ENCODE measurements at places on chromosomes 16 and 17.

GRCh38 chr17:78523934-78524655 lies 53.1 kb downstream of the DNAH17 start:
- DNase-seq: peak; percentile 26

- DNase-seq: no peak
These were observed 59.2 kb downstream of the SRL start for GRCh38 chr16:4182581-4183236.

DNA sequence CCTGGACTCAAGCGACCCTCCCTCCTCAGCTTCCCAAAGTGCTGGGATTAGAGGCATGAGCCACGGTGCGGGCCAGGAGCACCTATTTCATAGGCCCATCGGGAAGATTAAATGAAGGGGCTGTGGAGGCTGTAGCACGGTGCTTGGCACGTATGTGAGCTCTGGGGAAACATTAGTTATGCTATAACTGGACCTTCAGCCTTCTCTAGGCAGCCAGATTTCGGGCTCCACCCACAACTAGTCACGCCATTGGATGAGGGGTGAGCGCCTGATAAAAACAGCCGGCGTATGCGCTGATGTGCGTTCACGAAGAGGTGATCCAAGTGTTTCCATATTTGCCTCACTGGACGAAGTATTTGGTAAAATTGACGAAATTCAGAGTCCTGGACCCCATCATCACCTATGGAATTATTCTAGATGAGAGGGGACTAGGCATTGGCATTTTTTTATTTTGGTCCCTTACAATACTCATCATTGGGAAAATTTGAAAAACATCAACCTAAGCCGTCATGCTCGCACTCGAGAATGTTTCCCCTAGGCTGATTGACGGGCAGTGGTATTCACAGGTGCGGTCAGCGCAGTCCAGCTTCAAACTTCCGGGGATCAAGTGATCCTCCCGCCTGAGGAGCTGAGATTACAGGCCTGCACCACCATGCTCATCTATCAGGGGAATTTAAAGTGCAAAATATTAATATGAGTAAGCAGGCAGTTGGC lies 1.8 kb upstream of the ANKRD11 start:
- no peak for DNase-seq

DNA sequence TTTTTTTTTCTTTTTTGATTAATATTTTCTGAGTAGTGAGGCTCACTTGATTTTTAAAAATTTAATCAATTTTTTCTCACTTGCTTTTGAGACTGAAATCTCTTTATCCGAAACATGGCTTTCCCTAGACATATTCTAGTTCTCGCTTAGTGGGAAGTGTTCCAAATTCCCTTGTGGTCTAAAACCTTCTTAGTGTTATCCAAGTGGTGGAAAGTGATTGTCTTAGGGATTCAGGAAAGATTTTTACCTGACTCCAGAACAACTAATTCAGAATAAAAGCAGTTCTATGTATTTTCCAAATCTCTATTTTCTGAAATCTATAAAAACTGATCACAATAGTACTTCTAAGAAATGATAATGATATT lies 178.8 kb downstream of the MAP2K6 start:
- DNase-seq: no peak

GRCh38 chr16:84485255-84486010 lies 19.0 kb downstream of the MEAK7 start:
- DNase-seq: no peak

GRCh38 chr16:68227183-68227793 lies 8.6 kb downstream of the ESRP2 start:
- no peak for DNase-seq

DNA sequence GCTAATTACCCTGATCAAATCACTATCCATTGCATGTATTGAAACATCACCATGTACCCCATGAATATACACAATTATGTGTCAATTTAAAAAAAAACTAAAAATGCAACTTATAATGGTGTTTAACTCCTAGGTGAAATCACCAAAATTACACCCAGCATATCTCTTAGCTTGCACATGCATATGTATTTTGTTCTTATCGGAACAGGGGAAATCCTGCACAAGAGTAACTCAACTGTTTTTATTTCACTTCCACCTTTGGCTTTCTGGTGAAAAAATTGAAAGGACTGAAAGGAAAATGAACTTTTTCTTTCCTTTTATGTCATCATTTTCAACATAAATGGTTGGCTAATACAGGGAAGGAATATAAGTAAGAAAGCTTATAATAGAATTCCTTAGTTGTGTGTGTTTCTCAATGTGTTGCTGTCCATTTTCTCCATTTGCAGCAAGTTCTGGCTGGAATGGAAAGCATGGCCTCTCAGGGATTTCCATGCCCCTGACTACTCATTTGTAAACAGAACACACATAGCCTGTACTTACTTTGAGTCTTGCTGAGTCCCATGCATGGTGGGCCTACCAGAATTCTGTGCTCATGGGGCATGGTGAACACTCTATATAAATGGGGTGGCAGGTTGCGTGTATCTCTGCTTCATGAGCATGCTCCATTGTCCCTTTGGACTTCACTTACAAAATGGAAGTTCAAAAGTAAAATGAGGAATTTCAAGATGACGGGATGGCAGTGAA lies 462.0 kb downstream of the HS3ST3B1 start:
- no peak for DNase-seq

DNA sequence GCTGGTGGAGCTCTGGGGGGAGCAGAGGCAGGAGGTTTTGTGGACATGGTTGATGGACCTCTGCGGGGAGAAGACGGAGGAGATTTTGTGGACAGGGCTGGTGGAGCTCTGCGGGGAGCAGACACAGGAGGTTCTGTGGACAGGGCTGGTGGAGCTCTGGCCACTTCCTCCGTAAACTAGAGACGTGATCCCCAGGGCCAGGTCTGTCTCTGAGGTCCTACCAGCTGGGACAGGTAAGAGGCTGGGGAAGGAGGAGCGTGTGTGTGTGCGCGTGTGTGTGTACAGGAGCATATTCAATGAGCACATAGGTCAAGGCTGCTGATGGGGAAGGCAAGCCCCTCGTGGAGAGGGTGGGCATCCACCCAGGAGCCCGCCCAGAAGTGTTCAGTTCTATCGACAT lies 20.6 kb downstream of the RPH3AL start:
- DNase-seq: no peak

DNA sequence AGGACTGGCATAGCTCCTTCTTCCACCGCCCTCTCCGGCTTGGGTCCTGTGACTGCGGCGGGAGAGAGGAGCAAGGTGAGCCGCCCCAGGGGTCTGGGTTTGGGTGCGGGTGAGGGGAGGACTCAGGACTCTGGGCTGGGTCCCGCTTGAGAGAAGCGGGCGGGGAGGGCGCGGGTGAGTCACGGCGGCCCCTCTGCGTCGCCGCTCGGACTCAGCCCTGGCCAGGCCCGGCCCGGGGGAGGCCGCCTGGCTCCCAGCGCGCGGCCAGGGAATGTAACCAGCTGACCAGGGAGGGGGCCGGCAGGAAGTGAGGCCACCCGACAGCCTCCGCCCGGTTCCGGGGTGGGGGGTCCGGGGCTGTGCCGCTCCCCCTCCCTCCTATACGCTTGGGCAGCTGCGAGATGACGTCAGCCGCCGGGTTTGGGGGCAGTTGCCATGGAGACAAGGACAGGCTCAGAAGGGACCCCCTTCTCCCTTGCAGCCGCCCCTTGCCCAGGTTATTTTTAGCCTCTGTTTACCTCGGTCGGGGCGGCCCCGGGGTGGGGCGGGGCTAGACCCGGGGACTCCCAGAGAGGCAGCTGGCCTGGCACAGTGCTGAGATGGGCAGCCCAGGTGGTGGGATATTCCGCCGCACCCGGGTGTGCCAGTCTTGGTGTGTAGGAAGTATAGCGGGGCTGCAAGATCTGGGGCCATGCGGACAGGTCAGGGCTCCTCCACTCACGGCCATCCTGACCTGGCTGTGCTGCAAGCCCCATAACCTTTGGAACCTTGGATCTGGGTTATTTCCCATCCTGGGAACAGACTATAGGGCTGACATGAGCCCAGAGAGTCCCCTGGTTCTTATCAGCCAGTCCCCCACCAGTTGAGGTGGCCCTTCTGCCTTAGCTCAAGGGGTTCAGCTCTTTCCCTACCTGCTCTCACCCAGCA lies 1.6 kb downstream of the RIPOR1 start:
- no peak for DNase-seq

- DNase-seq: no peak
These were observed 407 bp downstream of the HS3ST6 start for GRCh38 chr16:1917665-1918350.

GRCh38 chr17:82587234-82588086 lies 60.8 kb downstream of the WDR45B start:
- no peak for DNase-seq

DNA sequence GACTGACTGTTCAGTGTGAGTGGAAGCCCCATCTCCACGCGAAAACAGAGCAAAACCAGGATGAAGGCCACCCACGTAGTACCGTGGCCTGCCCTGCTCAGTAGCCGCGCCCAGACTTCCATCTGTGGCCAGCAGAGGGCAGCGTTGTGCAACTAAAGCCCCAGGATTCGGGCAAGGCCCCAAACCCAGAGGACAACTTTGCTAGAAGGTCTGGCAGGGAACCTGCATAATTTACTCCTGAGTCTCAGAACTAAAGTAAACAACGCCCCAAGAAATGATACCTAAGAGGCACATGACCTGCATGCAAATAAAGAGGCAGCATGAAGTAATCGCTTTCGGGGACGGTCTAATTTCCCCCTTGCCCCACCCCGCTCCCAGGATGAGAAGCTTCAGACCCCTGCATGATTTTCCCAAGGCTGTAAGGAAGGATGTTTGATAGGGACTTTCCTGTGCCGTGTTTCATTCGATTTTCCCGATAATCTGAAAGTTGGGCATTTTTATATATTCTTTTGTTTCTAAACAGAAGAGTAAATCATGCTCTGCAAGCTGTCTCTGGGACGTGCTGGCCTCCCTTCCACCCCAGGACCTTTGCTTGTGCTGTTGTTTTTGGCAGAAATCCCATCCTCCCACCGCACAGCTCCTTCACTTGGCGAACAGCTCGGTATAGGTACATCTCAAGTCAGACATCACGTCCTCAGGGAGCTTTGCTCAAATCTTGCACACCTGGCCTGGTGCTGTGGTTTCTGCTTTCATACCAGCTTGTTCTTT lies 18.6 kb downstream of the HSBP1 start:
- peak; percentile 93 for DNase-seq

GRCh38 chr17:12789075-12789480 lies 220 bp upstream of the ARHGAP44 start:
- peak; percentile 63 for DNase-seq

GRCh38 chr17:67449065-67449464 lies 72.0 kb downstream of the PITPNC1 start:
- no peak for DNase-seq

GRCh38 chr17:147796-148740 lies 10.7 kb downstream of the SCGB1C2 start:
- no peak for DNase-seq

- DNase-seq: peak; percentile 20
These were observed 22.7 kb downstream of the TRPV3 start for GRCh38 chr17:3534881-3535252.

GRCh38 chr17:73039282-73039681 lies 53.2 kb downstream of the SLC39A11 start:
- no peak for DNase-seq

GRCh38 chr17:49873466-49873865 lies 25.6 kb upstream of the TAC4 start:
- DNase-seq: no peak

- DNase-seq: no peak
These were observed 38.7 kb upstream of the RHOT1 start for GRCh38 chr17:32103476-32104113.

DNA sequence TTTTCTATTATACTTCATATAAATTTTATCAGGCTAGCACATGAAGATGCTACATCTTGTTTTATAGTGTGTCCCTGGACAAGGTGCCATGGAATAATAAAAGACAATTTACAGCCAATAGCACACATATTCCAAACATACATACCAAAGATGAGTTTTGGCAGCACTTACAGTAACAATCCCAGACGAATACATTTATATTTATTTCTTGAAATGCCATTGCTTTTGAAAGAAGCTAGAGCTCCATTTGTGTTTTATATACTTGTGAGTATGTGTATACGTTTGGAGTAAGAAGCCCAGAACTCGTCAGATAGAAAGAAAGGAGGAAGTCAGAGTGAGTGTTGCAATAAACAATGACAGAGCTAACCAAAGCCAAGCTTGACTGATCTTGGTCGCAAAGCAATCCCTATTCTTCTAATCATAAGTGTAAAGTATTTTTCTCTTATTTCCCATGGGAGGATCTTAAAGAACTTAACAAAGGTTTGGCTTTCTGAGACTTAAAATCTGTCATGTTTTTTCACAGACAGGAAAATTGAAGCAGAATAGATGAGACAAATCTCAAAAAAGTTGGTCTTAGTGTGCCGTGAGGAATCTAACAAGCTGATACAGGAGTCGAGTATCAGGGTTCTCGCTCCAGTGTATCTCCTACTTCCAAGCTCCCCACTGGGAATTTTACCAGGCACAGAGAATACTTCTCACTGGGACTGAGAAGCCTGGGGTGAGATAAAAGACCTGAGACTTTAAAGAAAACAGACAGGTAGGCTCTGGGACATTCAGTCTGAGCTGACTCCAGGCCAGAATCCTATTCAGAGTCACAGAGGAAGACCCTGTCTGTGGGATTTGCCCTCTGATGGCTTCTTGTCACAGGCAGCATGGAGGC lies 175.4 kb downstream of the AATF start:
- DNase-seq: peak; percentile 13

DNA sequence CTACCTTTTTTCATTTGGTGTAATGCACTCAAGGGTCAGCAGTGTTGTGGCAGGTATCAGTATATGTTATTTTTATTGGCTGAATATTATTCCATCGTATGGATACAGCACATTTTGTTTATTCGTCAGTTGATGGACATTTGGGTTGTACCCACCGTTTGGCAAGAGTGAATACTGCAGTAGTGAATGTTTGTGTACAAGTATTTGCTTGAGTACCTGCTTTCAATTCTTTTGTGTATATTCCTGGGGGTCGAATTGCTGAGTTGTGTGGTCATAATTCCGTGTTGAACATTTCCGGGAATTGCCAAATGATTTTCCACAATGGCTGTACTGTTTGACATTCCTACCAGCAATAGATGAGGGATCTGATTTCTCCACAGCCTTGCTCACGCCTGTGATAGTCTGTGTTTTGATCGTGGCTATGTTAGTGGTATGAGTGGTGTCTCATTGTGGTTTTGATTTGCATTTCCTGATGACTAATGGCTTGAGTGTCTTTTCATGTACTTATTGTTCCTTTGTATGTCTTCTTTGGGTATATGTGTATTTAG lies 108.4 kb downstream of the OR1D5 start:
- DNase-seq: peak; percentile 98

DNA sequence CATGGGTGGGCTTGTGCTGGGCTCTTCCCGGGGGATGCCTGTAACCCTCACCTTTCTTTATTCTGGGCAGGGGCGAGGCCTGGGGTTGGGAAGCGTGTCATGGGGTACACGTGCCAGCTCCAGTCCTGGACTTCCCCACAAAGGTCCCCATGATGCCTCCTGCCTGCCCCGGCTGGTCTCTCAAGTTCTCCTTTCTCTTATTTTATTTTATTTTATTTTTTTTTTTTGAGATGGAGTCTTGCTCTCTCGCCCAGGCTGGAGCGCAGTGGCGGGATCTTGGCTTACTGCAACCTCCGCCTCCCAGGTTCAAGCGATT lies 8.6 kb downstream of the ATP2A3 start:
- no peak for DNase-seq

DNA sequence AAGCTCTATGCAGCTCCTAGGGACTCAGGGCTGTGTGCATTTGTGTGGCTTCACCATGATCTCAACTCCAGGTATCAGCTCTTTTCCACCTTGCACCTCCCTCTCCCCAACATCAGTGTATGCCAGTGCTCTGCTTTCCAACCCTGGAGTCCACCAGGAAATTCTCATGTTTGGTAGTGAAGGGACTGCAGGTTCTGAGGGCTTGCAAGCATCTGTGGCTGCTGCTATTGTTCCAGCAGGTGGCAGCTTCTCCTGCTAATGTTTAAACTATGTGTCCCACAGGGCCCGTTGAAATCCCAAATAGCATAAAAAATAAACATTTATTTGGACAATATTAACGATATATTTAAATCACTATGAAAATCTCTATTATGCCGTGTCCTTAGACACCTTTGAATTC lies 82.0 kb downstream of the RGS9 start:
- no peak for DNase-seq
